NCI-H2227 treated with DMSO at 0.1 percent for 48 hours (cell line): ENCODE measurements at places on chromosomes 5 and 9.

DNA sequence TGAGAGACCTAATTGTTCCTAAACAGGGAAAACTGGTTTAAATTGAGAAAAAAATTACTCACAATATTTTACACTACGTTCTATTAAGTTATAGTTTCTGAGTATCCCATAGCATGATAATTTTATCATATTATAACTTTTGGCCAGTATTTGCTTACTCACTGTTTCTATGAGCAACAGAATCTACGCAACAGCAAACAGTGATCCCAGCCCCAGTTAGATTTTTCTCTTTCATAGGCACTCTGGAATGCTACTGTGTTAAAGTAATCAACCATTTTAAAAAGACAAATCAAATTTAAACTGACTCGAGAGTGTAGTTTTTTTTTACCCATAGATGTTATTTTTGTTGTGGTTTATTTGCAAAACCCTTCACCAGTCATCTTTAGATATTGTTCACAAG, 107.2 kb downstream of the XRCC4 start:
- no peak for DNase-seq

- DNase-seq, result no peak
Measured at GRCh38 chr9:87271696-87272477, 225.8 kb upstream of the DAPK1 start.

- DNase-seq, result no peak
Measured at GRCh38 chr5:139980765-139981164, 62.3 kb downstream of the NRG2 start.

DNA sequence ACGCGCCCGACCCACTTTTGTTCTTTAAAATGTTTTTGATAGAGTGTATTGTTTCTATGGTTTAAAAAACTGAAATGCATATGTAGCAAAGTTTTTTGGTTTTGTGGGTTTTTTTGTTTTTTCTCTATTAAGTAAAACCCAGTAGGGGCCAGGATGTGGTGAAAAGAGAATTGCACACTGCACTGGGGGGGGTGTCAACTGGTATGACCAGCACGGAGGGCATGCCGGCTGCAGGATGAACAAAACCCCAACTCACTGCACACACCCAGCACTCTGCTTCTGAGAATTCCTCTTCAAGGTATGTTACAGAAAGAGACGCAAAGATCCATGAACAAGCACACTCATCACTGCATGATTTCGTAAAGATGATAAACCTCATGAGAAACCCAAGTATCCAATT, 75.0 kb downstream of the STK10 start:
- DNase-seq, result no peak

- no peak for DNase-seq
Measured at GRCh38 chr9:129864991-129865647, 29.9 kb downstream of the USP20 start.

- DNase-seq, result no peak
Measured at GRCh38 chr9:73042155-73042554, 89.3 kb upstream of the ALDH1A1 start.

DNA sequence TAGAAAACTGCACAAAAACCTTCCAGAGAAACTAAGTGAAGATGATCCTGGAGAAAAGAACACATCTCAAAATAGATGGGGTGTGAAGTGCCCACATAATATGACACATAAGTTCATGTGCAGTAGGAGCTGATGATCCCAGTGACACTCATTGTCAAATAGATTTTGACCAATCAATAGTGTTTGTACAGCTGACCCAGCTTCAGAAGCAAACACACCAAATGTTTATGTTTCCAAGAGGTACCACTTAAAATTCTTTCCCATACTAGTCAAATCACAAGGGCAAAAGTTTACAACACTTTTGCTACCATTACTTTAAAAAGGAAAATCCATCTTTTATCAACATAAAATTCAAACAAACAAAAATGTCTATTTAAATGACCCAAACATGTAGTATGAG, 175.0 kb downstream of the MLLT3 start:
- no peak for DNase-seq

GRCh38 chr9:84187090-84187489, 153.5 kb downstream of the SLC28A3 start:
- no peak for DNase-seq

- DNase-seq, result no peak
Measured at GRCh38 chr9:21121079-21121478, 20.6 kb downstream of the IFNW1 start.

DNA sequence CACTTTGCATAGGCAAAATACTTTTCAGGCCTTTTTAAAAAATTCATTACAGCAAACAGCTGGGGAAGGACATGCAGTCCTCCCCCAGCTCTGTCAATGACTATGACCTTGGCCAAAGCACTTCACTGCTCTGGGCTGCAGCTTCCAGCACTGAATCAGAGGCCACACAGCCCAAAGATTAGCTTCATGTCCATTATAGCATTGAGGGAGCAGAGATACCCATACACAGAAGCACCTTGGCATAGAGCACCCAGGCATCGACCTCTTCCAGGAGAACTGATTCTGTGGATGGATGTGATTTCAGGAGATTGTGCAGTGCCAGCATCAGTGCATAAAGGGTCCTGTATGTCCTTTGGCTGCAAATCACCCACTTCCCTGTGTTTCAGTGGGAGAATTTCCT, 241.9 kb downstream of the MARCHF11 start:
- no peak for DNase-seq

DNA sequence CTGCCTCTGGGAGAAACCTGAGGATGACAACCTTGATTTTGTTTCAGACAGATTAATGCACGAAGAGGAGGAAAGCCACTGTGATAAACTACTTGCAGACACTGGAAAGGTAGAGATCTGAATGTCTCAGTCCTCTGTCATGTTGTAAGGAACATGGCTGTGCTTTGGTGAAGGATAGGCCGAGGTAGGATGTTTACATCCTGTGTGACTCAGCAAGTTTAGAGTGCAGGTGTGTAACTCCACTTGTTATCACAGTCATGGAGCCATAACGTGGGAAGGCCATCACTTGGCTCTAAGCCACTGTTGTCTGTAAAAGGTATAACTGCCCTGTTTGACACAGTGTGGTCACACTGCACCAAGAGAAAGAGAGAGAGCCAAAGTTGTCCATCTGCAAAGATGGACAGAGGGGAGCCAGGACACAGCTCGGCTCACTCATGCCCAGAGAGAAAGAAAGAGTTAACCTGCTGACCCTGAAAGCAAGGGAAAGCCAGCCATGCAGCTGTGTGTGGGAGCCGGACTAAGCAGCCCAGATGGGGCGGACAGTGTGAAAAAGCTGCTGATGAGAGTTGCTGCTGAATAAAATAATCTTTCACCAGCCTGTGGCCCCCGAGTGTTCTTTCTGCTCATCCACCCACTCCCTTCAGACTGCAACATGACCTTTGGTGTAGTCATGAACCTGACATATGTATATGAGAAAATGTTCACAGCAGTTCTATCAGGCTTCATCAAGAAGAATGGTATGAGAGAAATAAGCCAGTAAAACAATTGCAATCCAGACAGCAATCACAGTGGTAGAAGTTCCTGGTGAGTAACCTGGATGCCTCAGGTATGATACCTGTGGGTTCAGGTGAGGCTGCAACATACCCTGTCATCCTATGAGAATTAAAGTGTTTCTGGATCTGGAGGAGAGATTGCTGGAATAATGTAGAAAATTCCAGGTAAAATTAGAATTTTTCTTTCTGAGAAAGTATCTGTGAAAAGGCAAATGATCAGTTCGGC, 115.9 kb downstream of the TARS1 start:
- DNase-seq, result no peak

- no peak for DNase-seq
Measured at GRCh38 chr5:167488371-167488770, 803.1 kb upstream of the WWC1 start.

GRCh38 chr5:159972538-159973362, 36.2 kb upstream of the TTC1 start:
- no peak for DNase-seq

GRCh38 chr5:33409435-33410170, 31.2 kb upstream of the TARS1 start:
- DNase-seq, result no peak

- no peak for DNase-seq
Measured at GRCh38 chr5:152315942-152316341, 89.1 kb downstream of the NMUR2 start.

DNA sequence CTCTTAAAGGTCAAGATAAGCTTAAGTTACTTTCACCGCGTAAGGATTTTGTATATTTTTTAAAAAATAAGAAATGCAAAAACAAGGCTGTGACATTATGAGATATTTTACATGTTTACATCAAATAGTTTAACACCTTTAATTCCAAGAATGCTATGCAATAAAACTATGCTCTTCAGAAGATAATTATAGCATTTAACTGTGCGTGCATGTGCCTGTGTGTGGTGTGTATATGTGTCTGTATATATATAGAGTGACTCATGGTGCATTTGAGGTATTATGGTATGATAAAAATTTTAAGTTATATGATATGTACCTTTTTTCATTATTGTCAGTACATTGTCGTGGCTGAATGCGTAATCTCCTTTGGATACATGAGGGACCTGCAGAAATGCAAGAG, 539.3 kb downstream of the PDE4D start:
- no peak for DNase-seq

- DNase-seq, result no peak
Measured at GRCh38 chr5:8333977-8334376, 465.0 kb downstream of the MTRR start.

GRCh38 chr9:19967888-19968459, 179.1 kb upstream of the SLC24A2 start:
- DNase-seq, result no peak

DNA sequence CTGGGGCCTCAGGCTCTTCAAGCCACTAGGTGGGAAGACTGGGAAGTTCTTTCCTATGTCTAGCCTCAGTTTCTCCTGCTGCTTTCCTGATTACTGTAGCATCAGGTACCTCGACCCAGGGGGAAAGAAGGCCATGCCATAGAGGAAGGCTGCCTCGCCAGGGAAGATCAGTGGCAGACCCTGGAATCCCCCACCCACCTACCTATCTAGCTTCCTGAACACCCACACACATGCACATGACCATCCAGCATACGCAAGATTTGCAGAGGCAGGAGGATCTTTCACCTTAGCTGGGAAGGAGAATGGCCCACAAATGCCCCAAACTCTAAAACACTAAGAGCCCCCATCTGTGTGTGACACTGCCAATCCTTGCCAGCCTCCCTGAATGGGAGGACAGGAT, 8.0 kb downstream of the NR5A1 start:
- DNase-seq, result no peak

DNA sequence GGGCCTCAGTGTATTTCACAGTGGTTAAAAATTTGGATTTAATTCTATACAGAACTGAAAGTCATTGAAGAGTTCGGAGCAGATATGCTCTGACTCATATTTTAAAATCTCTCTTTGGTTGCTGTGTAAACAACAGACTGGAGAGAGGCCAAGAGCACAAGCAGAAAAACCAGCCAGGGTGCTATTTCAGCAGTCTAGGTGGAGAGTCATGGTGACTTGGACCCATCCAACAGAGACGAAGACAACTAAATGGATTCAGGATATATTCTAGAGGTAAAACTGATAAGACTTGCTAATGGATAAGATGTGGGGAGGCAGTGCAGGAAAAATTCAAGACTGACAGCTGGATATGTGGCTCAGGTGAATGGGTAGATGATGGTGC, 168.9 kb downstream of the MAPKAP1 start:
- no peak for DNase-seq

DNA sequence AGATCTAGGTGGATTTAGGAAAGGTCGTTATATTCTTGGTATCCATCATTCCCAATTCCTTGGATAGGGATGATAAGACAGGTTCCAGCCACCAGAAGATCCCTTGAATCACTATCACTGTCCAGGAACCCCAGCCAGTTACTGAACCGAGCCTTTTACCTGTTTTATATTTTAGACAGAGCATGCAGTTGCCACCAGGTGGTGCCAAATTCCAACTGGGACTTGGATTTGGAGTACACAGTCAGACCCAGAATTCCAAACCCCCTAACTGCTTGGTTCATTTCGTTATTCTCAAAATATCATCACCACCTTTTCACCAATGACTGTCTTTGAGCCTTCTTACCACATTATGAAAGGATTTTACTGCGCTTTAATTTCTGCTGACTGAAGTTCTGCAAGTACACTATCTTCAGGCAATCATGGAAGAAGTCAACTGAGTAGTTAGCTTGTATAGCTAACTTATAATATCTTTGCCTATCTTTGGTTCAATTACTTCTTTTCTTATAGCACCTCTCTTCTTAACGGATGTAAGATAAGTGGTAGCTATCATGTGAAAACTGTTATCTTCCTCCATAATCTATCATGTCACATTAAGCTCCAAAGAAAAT, 191.8 kb downstream of the PRR16 start:
- peak; percentile 6 for DNase-seq

DNA sequence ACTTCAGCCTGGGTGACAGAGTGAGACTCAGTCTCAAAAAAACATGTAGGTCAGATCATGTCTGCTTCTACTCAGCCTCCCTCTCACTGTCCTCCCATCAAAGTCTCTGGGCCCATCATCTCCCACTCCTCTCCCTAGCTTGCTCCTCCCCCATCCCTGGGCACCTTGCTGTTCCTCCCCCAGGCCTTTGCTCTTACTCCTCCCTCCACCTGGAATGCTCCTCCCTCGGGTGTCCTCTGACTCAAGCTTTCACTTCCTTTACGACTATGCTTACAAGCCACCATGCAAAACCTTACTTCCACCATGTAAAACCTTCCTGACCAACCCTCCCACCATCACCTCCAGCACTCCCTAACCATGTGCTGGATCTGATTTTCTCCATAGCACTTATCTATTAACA, 51.5 kb downstream of the MTMR12 start:
- no peak for DNase-seq

DNA sequence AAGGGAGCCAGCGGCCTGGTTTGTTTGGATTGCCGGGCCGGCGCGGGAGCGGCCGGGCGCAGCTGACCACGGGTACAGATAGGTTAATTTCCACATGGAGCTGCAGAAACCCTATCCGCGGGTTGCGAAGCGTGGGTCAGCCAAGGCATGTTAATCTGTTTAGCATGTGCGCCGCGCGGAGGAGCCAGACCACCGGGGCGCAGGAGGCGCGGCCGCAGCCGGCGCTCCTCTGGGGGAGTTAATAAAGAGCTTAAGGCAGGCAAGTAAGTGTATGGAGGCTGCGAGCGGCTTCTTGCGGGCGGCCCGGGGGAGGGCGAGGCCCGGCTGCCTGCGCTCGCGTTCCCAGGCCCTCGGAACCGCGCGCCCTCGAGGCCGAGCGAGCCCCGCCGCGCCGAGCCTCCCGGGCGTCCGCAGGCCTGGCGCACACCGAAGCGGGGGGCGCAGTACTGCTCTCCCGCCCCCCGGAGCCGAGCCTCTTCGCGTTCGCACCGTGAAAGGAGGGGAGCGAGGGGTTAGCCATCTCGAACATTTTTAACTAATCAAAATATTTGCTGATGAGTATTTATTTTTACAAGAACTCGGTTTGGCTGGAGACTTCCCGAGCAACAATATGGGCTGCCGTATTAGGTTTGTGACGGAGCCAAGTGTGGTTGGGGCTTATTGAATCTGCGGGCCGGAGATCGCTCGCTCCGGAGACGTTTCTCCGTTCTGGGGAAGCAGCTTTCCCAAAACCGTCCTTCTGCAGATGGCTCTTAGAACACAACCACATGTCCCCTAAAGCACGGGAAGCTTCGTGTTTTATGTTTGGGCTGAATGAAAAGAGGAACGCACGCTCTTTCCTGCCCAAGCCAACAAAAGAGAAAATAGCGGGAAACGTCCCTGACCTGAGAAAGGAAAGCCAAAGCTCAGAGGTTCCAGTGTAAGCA, 28.8 kb downstream of the FOXD1 start:
- no peak for DNase-seq

- no peak for DNase-seq
Measured at GRCh38 chr9:123527981-123528380, 172.0 kb downstream of the CRB2 start.
